ENCODE measurements at places on chromosomes 7 and 10.

DNA sequence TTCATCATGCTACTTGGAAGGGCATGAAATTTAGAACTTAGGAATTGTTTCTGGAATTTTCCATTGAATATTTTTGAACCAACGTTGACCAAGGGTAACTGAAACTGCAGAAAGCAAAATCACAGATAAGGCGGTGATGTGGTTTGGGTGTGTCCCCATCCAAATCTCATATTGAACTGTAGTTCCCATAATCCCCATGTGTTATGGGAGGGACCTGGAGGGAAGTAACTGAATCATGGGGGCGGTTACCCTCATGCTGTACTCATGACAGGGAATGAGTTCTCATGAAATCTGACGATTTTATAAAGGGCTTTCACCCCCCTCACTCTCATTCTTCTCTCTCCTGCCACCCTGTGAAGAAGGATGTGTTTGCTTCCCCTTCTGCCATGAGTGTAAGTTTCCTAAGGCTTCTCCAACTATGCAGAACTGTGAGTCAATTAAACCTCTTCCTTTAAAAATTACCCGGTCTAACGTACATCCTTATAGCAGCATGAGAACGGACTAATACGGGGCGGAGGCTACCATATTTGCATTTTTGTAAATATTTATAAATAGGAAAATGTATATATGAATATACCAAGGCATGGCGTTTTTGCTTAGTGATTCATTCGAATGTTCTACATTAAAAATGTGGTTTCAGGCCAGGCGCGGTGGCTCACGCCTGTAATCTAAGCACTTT, 12.4 kb downstream of the NMT2 start:
- DNase-seq: no peak

DNA sequence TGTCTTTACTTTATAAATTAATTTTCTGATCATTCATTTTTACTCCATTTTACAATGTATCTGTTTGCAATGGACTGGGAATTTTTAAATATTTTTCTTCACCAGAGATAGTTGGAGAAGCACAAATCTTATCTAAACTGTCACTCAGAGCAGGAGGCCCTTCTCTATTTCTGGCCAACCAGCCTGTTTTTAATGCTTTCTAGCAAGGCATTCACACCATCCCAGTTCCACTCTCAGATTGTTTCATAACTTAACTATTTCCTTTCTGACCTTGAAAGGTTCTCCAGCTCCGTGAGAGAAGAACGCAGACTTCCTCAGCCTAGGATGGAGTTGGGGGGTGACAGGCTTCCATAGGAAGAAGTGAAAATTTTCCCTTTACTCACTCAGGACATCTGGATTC, 155.8 kb downstream of the SKIDA1 start:
- no peak for DNase-seq

- no peak for DNase-seq
These were observed 149.1 kb downstream of the PTPN20 start for GRCh38 chr10:47060356-47060755.

DNA sequence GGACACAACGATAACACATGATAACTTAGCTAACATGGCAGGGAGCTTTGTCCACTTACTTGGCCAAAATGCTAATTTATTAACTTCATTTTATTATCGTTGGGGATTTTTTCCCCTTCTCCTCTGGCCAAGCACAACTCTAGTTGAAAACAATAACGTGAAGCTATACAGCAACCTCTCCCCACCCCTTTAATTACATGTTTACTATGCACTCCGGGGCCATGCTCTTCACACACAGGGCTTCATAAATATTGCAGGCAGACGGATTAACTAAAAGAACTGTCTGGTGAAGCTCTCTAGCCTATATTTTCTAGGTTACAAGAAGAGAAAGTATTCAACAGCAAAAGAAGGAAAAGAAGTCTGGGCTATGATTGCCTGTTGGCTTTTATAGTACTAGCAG, 51.7 kb downstream of the XRCC2 start:
- DNase-seq: no peak

DNA sequence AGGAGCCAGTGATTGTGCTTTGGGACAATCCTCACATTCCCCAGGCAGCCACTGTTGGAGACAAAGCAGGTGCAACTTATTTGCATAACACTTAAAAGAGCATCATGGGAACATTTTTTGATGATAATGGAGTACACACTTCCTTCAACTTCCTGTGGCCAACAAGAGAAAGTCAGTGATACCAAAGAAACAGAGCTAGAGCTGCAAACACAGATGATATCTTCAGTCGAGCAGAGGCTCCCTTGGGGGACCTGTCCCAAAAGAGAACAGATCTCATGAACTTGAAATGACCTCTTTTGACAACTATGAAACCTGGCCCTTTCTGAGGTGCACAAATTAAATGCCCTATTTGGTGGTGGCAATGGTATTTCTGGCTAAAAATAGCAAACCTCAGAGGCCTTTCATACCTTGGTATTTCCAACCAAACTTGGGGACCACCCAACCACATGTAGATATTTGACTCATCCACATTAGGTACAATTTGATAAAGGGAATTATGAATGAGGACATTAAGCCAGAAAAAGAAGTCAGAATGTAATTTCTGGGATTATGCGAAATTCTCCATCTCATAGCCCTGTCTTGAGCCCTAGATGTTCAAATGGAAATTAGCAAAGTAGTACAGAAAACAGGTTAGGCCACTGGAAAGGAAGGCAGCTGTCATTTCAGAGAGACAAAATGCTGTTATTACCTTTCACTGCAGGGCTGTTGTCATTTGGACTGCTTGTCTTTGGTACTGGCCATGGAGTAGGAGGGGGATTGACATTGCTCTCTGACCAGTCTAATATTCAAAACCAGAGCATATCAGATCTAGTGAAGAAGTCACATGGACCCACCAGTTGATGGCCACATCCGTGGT, 146.2 kb downstream of the ICA1 start:
- no peak for DNase-seq

- no peak for DNase-seq
These were observed 17.6 kb downstream of the CDNF start for GRCh38 chr10:14820010-14820774.

GRCh38 chr7:44801890-44802289, 5.4 kb downstream of the PPIA start:
- DNase-seq: no peak

DNA sequence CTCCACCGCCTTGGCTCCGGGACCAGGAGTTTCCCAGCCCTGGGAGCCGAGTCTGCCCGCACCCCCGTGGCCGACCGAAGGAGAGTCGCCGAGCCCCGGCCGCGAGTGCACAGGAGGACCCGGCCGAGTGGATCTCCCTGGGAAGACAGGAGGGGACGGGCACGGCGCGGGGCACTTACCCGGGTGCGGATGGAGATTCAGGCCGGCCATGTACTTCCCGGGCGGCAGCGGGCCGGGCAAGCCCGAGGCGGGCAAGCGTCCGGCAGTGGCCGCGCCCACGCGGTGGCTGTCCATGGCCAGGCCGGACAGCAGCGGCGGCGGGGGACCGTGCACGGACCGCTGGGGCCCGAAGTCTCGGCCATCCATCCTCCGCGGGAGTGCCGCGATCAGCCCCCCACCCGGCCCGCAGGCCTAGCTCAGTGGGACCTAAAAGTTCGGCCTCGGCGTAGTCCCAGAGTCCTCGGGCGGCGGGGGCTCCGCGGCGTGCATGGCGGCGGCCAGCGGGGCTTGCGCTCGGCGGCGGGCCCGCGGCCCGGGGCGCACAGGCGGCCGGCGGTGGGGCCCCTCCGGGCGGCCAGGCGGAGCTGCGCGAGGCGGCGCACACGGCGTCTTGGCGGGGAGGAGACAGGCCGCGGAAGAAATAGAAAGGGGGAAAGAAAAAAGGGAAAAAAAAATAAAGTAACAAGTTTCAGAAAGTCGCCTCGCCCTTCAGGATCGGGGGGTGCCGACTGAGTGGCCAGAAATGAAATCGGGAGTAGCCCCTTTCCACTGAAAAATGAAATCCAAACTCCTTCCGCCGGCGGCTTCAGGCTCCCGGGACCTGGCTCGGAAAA, 2.5 kb downstream of the TNRC18 start:
- DNase-seq: no peak

- DNase-seq: no peak
These were observed 432.5 kb upstream of the PCDH15 start for GRCh38 chr10:55233505-55233904.

- DNase-seq: no peak
These were observed 45.6 kb upstream of the FGL2 start for GRCh38 chr7:77245015-77245755.

GRCh38 chr10:129882291-129883010, 81.6 kb downstream of the EBF3 start:
- DNase-seq: no peak

- no peak for DNase-seq
These were observed 41.9 kb downstream of the AGK start for GRCh38 chr7:141593134-141593533.

DNA sequence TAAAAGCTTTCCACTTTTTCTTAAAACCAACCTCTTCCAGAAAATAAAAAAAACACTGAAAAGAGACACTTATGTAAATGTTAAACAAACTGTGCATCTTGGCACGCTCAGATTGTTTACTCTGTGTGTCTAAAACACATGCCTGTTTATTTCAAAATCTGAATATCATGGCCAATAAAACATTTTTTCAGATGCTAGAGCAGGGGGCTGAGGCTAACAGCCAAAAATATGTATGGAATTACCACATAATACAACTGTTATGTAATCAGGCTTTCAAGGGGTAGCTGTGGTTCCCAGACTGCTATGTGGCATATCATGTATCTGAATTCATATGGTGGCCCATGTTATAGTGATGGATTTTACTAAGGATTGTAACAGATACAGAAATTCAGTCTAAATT, 130.4 kb downstream of the HIBADH start:
- DNase-seq: no peak

GRCh38 chr7:77498659-77499379, 38.3 kb upstream of the PTPN12 start:
- DNase-seq: no peak

- no peak for DNase-seq
These were observed 88.8 kb upstream of the INSIG1 start for GRCh38 chr7:155208681-155209477.

Data from T-helper 17 cell (primary cell).